Esophagus squamous epithelium (tissue), 5 donors: ENCODE measurements at places on chromosomes 1 and 21.

GRCh38 chr1:31063631-31064030, 1.9 kb downstream of the PUM1 start:
- no peak for DNase-seq

DNA sequence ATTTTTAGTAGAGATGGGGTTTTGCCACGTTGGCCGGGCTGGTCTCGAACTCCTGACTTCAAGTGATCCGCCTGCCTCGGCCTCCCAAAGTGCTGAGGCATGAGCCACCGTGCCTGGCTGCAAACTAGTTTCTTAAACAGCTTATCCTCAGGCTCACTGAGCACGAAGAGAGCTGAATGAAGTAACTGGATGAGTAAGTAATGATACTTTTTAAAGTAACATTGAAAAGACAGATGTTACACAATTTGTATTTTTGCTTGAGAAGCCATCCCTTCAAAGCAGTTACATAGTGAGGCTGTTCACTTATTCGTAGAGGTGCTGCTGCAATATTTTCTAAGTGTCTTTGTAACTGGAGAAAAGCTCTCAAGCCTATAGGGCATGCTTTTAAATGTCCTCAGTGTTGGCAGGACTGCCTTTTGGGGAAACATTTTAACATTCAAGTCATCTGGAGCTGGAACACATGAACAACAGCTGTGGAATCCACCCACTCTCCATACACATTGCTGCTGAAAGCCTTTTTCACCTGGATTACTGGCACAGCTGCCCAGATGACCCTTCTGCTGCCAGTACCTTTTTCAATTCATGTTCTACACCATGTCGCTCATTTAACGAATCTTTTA, 2.7 kb upstream of the YBX1 start:
- no peak for DNase-seq

DNA sequence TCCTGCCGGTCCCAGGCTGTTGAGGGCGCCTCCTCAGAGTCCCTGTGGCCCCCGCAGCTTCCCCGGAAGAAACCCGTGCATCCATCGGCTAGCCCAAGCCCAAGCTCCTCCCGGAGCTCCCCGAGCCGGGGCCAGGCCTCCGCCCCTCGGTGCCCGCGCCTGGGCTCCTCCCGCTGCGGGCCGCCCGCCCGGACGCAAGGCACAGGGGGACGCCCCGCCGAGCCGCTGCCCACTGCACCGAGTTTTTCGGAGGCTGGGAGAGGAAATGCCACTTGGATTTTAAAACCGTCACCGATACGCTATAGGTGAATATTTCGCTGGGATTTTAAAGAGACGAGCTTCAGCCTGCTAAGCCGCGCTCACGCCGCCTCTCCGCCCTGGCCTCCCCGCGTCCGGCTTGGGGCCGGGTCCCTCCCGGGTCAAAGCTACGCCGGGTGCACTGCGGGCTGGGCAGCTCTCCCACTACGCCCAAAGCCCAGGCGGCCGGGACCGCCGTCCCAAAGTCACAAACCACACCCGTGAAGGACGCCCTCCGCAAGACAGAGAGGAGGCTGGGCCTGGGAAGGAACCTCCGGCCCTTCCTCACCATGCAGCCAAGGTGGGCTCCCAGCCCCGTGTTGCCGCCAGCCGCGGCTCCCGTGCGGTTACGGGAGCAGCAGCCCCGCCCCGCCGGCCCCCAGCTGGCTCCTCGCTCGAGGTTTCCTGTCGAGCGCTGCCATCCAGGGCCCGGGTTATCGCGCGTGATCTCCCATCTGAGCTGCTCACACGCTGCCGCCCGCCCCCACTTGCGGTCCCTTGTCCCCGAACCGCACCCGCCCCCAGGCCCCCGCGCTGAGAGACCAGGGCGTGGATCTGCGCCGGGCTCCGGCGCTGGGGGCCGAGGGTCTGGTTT, 63.2 kb downstream of the CD247 start:
- DNase-seq, result no peak

DNA sequence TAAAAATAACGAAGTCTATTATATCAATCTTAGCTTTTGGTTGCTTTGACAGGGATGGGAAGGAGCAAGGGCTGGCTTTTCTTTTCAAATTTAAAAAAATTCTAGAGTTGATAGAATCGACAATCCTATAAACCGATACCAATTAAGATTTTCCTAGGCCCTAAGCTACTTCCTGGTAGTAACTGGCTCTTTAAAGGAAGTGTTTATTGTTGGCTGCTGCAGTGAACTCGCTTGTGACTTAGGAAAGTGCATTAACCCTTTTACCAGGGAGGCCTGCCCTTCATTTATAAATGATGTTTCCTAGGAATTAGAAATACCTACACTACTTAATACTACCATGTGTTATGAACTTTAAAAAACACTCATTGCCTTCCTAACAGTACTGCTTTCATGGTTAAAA, 33.2 kb downstream of the ATP5PF start:
- DNase-seq, result no peak

GRCh38 chr1:43449708-43450069, 4.0 kb downstream of the HYI start:
- no peak for DNase-seq
